ENCODE measurements at places on chromosomes 12 and 14. TPM values are rescaled to one million over a fixed set of nuclear protein-coding genes. Genes with fewer than 3 reads are reported as not detected.

LPAR5 gene
- total RNA-seq = 5.1 TPM

SAMD4A gene
- 40.6 TPM for total RNA-seq

KLRC3 gene
- 1.2 TPM for total RNA-seq

BLTP3B gene
- total RNA-seq = 19.7 TPM

LRRC43 gene
- total RNA-seq = 1.2 TPM

SMCO2 gene
- not detected for total RNA-seq

FOXG1 gene
- under 0.01 TPM for total RNA-seq

KERA gene
- not detected for total RNA-seq

IQSEC3 gene
- not detected for total RNA-seq

SLC24A4 gene
- total RNA-seq = not detected

SLC7A7 gene
- 28.5 TPM for total RNA-seq

CCDC198 gene
- total RNA-seq = not detected

LRP1-AS gene
- not detected for total RNA-seq

P2RX2 gene
- not detected for total RNA-seq

KRT78 gene
- total RNA-seq = not detected

Data from placental epithelial cell (primary cell).